ENCODE measurements at places on chromosomes 1 and 21.

DNA sequence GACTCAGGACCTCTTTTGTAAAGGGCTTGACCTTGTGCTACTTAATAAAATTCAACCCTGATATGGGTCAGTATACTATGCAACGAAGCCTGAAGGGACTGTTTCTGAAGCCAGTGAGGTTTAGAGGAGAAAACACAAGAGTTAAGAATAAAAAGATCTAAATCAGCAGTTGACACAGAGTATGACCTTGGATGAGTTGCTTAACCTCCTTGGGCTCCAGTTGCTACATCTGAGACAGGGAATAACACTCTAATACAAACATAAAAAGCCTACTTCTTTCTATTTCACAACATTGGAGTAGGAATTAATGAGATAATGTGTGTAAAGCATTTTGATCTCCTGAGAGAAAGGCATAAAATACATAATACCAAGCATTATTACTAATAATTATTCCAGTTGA lies 882.4 kb upstream of the ADGRL2 start:
- no peak for DNase-seq

GRCh38 chr1:221740993-221741702 lies 741 bp downstream of the DUSP10 start:
- peak; percentile 72 for DNase-seq

DNA sequence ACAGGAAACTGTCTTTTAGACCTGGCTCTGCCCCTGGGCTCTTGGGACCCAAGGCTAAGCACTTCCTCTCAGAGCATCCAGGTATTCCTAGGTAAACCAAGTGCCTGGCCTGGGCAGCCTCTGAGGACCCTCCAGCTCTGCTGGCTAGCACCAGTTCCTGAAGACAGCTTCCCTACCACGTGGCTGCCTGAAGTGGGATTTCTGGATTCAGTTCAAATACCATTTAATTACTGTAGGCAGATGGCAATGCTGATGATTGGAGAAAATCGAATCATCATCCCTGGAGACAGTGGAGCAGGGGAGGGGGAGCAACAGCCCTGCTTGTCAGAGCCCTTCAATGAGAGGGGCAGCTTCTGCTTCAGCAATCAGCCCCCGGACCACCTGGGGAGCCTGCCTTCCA lies 11.9 kb downstream of the KIF21B start:
- no peak for DNase-seq

DNA sequence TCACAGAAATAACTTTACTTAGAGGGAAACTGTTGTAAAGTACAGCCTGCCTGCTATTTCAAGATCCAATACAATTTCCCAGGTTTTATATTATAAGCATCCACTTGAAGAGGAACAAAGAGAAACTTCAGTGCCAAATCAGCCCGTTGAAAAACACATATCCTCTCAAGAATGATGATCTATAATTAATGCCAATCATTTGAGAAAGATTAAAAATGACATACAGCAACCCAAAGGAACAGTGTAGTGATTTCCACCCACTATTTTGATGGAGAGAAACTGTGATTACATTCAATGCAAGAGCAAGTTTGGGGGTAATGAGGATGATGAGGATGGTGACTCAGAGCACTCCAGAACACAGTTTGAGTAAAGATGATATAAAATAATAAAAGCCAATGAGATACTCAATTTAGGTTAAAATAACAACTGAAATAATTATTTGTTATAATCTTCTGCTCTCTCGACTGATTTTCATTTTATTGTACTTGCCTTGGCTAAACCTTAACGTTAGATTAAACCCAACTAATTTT lies 715.5 kb downstream of the NCAM2 start:
- DNase-seq = no peak

DNA sequence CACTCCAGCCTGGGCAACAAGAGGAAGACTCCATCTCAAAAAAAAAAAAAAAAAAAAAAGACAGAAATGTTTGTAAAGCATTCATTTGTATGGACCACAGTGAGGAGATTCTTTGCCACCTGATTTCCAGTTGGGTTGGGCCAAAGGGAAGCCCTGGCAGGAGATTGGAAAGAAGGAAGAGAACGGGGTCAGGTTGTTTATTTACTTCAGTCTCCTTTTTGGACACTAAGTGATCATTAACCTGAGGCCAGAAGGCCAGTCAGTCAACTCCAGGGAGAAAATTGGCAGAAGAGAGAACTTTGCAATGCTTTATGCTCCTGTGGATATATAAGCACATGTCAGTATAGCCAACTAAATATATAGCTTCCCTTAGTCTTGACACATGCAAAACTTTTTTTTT lies 85.9 kb downstream of the NTMT2 start:
- DNase-seq = no peak

- DNase-seq = no peak
Measured at GRCh38 chr1:41718497-41718896, 200.2 kb downstream of the HIVEP3 start.

- DNase-seq = no peak
Measured at GRCh38 chr1:6811583-6811982, 26.3 kb downstream of the CAMTA1 start.

DNA sequence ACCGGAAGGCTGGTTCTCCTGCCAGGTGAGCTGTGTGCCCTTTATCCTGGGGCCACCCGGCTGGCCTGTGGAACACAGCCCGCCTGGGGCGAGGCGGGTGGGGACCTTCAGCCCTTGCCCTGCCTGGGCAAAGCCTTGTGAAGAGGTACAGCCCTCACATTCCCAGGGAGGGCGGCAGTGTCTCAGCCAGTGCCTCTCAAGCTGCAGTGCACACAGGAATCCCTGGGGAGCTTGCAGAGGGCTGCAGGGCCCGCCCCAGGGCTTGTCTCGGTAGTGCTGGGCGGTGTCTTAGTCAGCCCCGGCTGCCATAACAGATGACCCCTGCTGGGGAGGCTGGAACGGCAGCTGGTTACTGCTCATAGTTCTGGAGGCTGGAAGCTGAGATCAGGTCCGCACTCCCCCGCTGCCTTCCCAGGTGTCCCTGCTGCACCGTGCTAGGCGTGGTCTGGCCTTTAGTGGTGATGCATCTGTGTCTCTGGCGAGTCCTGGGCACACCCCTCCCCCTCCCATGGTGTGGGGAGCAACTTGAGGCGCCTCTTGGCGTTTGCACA lies 12.6 kb downstream of the DFFB start:
- no peak for DNase-seq

GRCh38 chr1:200887772-200888348 lies 6.8 kb upstream of the INAVA start:
- no peak for DNase-seq

- no peak for DNase-seq
Measured at GRCh38 chr21:36022427-36023091, 37.8 kb downstream of the SETD4 start.

DNA sequence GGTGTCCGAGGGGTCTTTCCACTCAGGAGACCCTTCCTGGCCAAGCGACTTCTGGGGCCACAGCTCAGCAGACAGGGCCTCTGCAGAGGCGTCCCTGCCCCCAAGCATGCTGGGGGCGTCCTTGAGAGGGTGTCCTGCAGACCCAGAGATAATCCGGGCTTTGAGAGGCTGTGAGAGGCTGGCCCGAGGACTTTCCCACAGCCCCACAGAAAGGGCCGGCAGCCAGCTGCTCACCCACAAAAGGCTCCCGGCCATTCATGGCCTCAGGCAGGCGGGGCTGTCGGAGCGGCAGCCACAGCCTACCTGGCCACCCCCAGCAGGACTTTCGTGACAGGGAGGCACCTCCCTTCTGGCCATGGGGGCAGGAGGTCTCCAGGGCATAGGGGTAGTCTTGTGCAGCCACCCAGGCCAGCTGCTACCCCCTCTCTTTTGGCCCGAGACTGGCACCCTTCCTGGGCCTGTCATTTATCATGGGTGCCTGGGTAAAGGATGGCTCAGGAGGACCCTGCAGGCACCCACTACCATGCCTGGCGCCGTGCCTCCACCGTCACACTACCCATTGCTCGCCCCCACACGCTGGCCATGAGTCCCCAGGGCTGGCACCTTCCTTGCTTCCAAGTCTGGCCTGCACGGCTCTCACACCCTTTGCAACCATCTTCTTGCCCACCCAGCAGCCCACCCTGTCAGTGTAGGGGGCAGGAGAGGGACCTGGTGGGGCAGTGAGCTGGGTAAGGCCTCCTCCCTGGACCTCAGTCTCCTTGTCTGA lies 11.1 kb upstream of the TNFRSF14 start:
- no peak for DNase-seq

DNA sequence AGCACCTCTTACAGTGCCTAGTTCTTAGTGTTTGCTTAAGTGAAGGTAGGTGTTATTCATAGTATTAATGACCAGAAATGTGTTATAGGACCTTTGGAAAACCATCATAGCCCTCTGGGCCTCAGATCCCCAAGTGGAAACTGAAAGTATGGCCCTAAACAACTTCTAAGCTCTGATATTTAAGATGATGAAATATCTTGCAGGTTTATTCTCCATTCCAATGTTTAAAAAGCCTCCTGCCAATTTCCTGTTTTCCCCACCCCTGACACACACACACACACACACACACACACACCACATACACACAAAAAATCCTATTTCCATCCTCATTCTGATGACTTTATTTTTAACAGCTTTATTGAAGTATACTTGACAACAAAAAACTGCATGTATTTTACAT lies 108.2 kb downstream of the DIRAS3 start:
- no peak for DNase-seq

GRCh38 chr1:9687120-9687873 lies 35.8 kb downstream of the PIK3CD start:
- peak; percentile 73 for DNase-seq

DNA sequence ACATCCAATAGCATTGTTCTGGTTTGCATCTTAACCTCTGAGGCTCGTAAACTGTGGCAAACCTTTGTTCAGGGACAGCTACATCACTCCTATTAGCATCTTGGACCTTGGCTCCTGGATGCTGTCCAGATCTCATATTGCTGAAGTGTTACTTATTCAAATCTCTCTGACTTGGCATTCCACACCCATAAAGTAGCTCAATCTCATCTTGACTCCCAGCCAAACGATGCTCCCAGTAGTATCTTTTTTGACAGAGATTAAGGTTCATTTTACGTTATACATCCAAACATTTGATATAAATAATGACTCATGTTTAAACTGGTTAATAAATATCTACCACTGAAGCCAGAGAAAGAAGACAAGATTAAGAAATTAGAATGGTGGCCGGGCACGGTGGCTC lies 4.4 kb upstream of the FLVCR1 start:
- no peak for DNase-seq

GRCh38 chr1:66444438-66445265 lies 89.3 kb upstream of the SGIP1 start:
- no peak for DNase-seq

DNA sequence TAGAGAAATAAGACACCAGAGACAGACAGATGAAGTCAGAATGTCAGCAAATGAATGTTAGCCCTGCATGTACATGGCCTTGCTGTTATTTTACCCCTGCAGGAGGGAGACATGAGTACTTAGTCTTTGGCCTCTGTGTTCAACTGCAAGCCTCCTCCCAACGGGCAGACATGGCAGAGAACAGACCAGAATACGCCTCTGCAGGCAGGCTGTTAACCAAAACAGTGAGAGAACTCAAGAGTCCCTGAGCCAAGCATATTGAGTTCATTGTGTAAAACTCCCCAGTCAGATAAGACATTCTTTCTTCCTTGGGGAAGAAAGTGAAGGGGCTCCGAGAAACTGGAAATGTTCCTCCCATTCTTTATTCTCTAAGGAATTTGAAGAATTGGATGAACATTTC lies 150.9 kb downstream of the PHTF1 start:
- DNase-seq = no peak

DNA sequence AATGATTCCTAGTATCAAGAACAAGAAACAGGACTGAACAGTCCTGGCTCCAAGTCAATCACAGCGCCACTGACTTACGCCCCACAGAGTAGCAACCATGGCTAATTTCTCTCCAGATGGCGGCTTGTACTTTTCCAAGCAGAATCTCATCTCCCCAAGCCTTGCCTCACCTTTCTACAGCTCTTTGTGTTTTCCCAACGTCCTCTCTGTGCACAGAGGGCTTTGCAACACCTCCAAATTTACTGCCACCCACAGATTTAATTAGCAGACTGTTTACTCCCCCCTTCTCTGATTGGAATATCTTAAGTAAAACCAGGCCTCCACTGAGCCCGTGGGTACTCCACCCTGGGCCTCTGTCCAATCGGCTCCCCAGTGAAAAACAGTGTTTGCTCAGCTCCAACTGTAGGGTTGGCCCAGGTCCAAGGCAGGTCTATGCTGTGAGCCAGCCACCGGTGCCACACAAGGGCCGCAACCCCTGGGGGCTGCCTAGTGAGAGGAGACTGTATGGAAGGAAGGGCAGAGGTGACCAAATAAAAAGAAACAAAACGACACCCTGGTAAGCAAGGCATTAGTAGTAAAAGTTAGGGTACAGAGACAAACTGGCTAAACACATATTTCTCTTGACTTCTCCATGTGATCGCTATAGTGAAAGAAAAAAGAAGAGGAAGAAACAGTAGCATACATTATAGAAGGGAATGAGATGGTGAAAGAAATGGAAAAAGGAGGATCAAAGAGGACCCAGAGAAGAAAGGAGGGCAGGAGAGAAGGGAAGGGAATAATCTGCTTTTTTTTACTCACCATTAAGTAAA lies 128.4 kb upstream of the SOD1 start:
- DNase-seq = no peak

DNA sequence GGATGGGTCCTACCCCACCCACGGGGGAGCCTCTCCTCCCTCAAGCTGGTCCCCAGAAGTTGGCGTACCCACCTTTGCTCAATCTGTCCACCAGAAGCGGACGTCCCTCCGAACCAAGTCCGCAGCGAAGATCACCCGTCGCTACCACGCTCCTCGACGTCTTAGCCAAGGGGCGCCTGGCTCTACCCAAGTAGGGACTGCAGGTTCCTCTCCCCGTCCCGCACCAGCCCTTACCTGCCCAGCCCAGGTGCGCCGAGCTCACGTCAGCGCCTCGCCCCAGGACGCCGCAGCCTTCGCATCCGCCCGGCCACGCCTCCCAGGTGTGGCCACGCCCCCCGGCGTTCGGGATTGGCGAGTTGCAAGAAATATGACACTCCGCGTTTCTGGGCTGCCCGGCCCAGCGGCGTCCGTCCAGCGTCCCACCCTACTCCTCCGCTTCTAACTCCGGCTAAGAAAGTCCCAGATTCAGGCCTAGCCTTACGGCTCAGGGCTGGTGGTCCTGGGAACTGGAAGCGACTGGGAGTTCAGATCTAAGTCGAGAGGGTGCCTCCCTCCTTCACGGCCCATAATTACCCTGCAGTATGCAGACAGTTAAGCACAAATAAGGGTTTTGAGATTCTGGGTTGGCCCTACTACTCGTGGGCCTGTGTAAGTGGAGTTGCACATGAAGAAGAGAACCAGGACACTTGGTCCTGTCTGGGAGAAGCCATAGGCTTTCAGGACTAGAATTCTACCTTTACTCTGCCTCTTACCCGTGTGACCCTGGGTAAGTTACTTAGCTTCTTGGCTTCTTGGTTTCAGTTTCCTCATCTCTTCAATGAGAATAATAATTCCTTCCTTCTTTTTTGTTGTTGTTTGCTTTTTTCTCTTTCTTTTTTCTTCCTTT lies at the start of gene IRF6:
IRF6 (minus strand) TSS at position 268 of the 886 bp plus-strand sequence. CDS start 4,729 bp downstream, outside the sequence.
- DNase-seq = peak; percentile 77

All from left forelimb (tissue), 1 donor.